ENCODE measurements at places on chromosomes 16 and 17. TPM values are rescaled to one million over a fixed set of nuclear protein-coding genes. Genes with fewer than 3 reads are reported as not detected.

Gene NPIPA3
- 14.3 TPM for polyA plus RNA-seq

GRCh38 chr16:88923450-88923849, 53.6 kb downstream of the CBFA2T3 start:
- DNase-seq, result no peak

DNA sequence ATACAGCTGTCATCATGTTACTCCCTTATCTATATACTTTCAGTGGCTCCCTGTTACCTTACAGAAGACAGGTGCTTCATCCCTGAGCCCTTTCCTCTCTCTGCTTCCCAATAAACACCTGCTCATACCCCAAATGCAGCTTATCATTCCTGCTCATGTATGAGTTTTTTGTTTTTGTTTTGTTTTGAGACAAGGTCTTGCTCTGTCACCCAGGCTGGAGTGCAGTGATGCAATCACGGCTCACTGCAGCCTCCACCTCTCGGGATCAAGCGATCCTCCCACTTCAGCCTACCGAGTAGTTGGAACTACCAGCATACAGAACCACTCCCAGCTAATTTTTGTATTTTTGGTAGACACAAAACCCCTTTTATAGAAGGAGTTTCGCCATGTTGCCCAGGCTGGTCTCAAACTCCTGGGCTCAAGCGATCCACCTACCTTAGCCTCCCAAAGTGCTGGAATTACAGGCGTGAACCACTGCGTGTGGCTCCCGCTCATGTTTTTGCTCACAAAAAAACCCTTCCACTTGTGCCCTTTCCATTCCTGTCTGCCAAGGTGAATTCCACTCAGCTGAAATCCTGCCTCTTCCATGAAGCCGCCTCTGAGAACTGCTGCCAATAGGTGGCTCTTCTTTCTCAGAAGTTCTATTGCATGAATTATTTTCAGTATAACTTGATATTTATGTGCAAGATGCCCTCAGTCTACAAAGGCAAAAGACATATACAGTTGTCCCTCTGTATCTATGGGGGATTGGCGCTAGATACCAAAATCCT, 7.9 kb upstream of the RNF157 start:
- DNase-seq, result no peak

- DNase-seq, result no peak
Measured at GRCh38 chr16:12094537-12095265, 118.2 kb downstream of the SNX29 start.

Gene KRTAP3-1
- polyA plus RNA-seq, result not detected

Gene FLCN
- 31.2 TPM for polyA plus RNA-seq

DNA sequence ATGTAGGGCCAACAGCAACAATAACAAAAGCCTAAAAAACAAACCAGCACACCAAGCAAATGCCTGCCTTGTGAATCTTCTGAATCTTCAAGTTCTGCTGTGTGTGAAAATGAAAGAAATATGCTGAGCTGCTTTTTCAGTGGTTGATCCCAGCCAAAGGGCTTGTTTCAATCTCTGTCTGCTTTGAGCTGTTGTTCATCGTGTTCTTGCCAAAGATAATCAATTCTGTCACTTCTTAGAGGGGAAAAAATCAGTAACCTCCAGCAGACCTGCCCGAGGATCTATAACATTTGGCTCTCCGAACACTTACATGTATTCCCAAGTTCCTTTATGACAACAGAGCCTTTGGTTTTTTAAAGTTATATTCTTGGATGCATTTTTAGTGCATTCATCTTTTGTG, 65.9 kb downstream of the VPS35L start:
- DNase-seq, result no peak

- DNase-seq, result no peak
Measured at GRCh38 chr17:57125406-57125805, 40.4 kb downstream of the AKAP1 start.

Gene CHST6
- 0.26 TPM for polyA plus RNA-seq

Gene KRTAP17-1
- not detected for polyA plus RNA-seq

Gene KRTAP9-2
- not detected for polyA plus RNA-seq

- no peak for DNase-seq
Measured at GRCh38 chr16:23146877-23147601, 2.2 kb downstream of the USP31 start.

Gene HID1
- polyA plus RNA-seq, result 10.7 TPM

DNA sequence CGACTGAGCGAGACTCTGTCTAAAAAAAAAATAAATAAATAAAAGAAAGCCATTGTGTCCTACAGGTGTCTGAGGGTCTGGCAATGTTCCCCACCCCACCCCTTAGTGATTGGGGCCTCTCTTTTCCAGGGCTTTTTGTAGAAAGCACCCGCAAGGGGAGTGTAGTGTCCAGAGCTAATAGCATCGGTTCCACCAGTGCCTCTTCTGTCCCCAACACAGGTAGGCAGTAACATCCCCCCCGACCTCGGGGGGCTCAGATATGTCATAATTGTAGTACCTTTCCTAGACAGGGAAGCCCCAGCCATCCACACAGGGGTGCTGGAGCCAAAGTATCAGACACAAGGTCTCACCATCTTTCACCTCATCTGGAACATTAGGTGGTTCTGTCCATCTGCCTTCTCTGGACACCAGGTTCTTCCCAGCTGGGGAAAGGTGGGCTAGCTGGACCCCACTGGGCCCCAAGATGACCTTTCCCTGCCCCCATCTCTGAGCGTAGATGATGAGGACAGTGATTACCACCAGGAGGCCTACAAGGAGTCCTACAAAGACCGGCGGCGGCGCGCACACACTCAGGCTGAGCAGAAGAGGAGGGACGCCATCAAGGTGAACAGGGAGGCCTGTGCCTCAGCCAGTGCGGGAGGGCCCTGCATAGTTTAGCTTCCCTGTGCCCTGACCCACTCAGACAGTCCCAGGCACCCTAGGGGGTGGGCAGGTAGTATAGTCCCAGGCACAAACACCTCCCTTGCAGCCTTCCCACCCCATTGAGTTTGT, 1.6 kb downstream of the MLX start:
- DNase-seq, result no peak

DNA sequence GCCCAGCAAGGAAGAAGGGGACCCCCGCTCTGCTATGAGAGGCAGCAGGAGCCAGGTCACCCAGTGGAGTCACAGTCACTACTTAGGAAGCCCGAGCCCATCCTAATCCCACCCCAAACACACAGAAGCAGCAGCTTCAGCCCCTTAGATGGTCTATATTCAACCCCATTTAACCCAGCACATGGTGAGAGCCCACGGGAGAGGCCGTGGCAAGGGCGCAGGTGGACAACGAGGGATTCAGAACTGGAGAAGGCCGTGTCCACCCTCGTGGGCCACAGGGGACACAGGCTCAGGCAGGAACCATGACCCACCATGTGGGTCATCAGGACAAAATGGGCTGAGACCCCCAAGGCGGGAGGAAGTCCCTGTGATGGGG, 1.6 kb upstream of the TRPV3 start:
- no peak for DNase-seq

- no peak for DNase-seq
Measured at GRCh38 chr17:71252436-71252835, 868.4 kb upstream of the SOX9 start.
